ENCODE measurements at places on chromosomes 1 and 21. TPM values are rescaled to one million over a fixed set of nuclear protein-coding genes. Genes with fewer than 3 reads are reported as not detected.

The GUK1 gene
- 370 TPM for polyA plus RNA-seq

The NIBAN1 gene
- 21.4 TPM for polyA plus RNA-seq

The CD1D gene
- 15.0 TPM for polyA plus RNA-seq

The LHX8 gene
- 0.02 TPM for polyA plus RNA-seq

The NBPF1 gene
- polyA plus RNA-seq, result 5.1 TPM

The TMEM54 gene
- 12.9 TPM for polyA plus RNA-seq

The PTCH2 gene
- polyA plus RNA-seq, result 0.91 TPM

The TINAGL1 gene
- 26.7 TPM for polyA plus RNA-seq

The SLC25A44 gene
- polyA plus RNA-seq, result 10.7 TPM

The SFN gene
- 191 TPM for polyA plus RNA-seq

The SLC25A34 gene
- 2.4 TPM for polyA plus RNA-seq

The LCE1F gene
- polyA plus RNA-seq, result 0.46 TPM

The PRRX1 gene
- 18.3 TPM for polyA plus RNA-seq

The NBPF6 gene
- 0.07 TPM for polyA plus RNA-seq

The TCEA3 gene
- 5.5 TPM for polyA plus RNA-seq

- no peak for DNase-seq
These were observed 46.4 kb downstream of the BEND5 start for GRCh38 chr1:48730164-48730910.

- no peak for DNase-seq
These were observed 203.1 kb downstream of the NFIA start for GRCh38 chr1:61285371-61285885.

GRCh38 chr1:29679828-29680558, 443.7 kb downstream of the PTPRU start:
- DNase-seq, result no peak

GRCh38 chr1:155043301-155043702, 7.8 kb upstream of the ADAM15 start:
- DNase-seq, result no peak

DNA sequence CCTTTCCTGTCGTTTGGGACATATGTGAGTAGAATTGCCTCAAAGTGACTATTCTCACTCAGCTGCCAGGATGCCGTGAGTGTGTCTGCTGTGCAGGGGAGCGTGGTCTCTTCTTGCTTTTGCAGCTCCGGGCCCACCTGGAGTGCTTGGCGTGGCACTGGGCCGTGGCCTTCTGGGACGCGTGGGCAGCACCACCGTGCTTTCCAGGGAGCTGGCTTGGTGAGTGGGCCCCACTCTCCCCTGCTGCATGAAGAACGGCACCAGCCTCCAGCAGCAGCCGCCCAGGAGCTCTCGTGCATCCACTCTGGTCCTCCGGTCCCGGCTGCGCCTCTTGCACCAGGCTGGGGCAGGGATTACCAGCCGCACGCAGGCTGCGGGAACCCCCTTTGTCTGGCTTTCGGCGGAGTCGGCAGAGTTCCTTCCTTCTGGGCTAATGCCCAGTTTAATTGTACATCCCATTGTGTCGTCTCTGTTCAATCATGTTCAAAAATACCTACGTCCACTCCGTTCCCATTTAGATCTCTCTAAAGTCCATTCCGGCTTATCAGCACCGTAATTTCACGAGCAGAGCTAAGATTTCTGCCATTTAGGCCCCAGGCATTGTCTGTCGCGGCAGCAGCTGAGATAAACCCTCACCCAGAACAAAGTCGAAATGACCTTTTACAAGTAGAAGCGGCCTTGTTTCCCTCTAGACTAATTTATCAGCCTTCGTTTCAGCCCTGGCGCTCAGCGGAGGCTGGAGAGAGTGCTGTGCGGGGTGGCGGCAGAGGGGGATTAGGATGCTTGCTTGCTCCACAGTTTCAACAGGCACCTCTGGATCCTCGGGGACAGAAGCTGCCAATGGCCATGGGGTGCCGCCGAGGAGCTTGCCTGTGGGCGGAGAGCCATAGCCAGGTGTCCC, 129.6 kb downstream of the PRDM16 start:
- DNase-seq, result no peak

GRCh38 chr1:77706321-77706720, 23.9 kb upstream of the ZZZ3 start:
- DNase-seq, result no peak

GRCh38 chr1:235131961-235132360, 3.3 kb upstream of the TOMM20 start:
- DNase-seq, result no peak

GRCh38 chr1:155069551-155070157, 6.1 kb downstream of the EFNA4 start:
- DNase-seq, result no peak

GRCh38 chr1:53324321-53324720, 3.5 kb downstream of the LRP8 start:
- DNase-seq, result no peak

GRCh38 chr1:100760511-100760910, 41.0 kb downstream of the VCAM1 start:
- no peak for DNase-seq

DNA sequence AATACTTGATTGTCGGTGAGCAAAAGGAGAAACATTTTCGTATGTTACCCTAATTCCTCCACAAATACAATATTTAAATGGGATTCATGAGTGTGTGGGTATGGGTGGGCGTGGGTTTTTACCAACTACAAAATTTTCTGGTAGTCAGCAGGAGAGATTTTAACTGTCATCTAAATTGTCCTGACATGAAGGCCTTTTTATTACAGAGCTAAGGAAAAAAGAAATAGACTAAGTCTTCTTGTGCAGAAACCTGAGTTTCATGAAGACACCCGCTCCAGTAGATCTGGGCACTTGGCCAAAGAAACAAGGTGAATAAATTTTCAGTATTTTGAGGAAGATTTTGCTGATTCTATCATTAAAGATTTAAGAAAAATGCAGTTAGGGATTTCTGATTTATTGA, 752 bp downstream of the RGS18 start:
- no peak for DNase-seq

- peak; percentile 26 for DNase-seq
These were observed 667 bp downstream of the TMEM50B start for GRCh38 chr21:33478935-33479678.

GRCh38 chr1:157403608-157404007, 148.7 kb downstream of the FCRL5 start:
- no peak for DNase-seq

DNA sequence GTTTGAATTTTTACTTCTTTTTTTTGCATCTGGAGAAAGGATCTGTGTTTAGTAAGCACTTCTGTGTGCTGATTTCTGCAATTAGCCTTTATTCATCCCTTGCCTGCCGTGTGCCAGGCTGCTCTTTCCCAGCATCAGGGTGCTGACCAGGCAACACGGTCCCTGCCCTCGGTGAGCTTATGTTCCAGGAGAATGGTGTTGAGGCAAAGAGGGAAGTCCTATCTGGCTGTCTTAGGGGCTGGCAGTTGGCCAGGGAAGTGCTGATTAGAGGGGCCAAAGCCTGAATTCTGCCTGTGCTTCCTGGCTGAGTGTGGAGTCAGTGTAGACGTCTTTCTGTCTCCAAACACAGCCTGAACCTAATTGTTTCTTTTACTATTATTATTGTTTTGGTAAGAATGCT, 187.1 kb downstream of the CAMTA1 start:
- DNase-seq, result no peak

DNA sequence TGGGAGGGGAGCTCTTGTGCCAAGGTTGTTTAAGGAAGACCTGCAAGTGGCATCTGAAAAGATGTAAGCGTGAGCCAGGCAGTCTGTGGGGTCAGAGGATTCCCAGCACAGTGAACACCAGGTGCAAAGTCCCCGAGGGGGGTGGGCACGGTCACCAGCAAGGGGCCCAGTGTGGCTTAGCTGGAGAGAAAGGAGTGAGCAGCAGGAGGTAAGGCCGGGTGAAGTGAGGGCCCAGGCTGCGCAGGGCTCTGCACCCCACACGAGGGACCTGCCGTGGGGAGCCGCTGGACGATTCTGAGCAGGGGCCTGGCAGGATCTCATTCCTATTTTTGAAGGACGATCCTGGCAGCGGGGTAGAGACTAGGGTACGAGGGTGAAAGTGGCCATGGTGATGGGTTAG, 4.1 kb downstream of the DDOST start:
- no peak for DNase-seq

DNA sequence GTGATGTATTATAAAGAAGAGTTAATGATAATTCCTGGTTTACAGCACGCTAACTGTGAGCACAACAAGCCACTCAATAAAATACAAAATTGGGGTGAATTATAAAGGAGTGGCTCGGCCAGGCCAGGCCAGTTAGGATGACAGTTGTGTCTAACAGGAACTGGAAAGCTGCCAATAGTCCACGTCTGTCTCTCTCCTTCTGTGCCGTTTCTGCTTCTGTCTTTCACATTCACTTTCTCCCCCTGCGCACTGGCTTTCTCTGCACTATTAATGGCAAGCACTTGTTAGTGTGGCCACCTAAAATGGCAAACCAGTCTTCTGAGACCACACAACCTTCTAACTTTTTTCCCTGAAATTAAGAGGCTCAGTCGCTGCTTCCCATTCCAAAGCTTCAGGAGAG, 394.3 kb downstream of the NTNG1 start:
- no peak for DNase-seq

DNA sequence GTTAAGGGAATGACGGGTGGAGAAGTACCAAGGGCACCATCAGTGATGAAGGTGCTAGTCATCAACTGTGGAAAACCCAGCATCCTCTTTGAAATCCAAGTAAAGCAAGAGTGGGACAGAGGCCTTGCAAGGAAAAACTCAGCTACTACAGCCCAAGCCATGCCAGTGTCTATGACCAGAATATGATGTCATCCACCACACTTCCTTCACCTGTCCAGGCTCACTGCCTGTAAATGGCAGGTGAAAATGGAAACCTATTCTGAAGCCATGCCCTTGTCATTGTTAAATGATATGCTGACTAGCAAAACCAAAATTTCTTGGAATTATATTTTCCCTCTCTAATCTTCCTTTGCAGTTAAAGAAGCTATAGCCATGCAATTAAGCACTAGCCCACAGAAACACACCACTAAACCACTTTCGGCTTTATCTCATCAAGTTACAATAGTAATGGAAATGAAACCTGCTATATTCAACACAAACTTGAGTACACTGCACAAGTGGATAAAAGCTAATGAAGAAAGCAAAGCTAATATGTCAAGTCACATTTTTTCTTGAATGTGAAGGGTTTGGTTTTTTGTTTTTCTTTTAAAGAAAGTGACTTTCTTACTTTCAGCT, 96.3 kb upstream of the RALGPS2 start:
- no peak for DNase-seq

GRCh38 chr21:37153935-37154350, 80.9 kb downstream of the TTC3 start:
- no peak for DNase-seq

DNA sequence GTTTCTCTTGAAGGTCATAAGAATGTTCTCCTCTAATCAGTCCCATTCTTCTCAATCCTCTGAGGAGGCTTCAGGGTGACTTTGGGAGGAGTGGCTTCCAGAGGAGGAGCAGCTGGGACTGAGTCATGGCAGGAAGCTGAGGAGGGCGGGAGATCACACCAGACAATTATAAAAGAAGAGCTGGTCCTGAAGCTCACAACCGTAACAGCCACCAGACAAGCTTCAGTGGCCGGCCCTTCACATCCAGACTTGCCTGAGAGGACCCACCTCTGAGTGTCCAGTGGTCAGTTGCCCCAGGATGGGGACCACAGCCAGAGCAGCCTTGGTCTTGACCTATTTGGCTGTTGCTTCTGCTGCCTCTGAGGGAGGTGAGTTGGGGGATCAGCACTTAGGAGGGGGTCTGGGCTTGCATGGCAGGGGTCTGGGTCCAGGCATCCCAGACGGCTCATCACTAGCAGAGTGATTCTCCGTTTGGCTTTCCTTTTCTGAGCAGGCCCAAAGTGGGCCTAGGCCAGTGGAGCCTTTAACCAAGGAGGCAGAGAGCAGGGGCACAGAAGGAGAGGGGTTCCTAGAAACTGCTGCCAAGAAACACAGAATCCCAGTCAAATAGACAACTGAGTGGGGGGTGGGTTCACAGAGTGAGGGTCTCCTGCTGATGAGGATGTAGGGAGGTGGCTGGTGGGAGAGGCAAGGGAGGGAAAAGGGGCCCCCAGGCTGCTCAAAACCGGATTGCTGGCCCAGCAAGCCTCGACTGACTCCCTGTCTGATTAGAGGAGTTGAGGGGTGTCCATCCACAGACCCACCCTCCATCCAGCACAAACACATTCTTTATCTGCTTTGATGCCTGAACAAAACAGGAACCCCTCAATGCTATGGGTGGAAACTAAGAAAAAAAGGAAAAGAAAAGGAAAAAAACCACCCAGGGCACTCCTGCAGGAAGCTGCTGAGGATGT, at the start of gene ECM1:
Gene ECM1, plus strand, starts transcription at position 198 of the 953 bp plus-strand sequence. Its CDS starts 101 bp downstream, at position 299.
- DNase-seq, result no peak

DNA sequence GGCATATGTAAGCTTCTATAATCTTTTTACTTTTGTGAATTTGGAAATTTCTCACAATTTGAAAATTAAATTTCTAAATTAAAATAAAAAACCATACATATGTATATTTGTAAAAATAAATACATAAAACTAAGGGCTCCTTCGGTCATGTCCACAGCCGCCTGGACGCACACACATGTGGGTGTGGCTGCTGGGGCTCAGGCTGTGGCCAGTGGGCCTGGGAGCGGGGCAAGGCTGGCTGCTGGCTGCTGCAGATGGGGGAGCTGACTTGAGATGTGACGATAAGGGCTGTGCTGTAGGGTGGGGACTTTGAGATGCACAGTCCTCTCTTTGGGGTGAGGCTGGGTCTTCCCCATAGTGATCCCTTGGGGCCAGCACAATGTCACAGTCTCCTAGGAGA, 4.8 kb downstream of the RER1 start:
- DNase-seq, result no peak

DNA sequence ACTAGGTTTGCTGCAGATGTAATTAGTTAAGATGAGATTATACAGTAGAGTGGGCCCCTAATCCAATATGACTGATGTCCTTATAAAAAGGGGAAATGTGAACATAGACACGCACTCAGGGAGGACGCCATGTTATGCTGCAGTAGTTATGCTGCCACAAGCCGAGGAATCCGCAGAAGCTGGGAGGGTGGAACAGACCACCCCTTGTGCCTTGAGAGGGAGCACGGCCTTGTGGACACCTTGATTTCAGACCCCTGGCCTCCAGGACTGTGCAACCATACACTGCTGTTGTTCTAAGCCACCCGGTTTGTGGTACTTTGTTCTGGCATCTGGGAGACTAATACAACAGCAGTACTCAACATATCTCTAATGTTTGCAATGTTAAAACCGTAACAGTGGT, 57.9 kb upstream of the HIVEP3 start:
- DNase-seq, result no peak

DNA sequence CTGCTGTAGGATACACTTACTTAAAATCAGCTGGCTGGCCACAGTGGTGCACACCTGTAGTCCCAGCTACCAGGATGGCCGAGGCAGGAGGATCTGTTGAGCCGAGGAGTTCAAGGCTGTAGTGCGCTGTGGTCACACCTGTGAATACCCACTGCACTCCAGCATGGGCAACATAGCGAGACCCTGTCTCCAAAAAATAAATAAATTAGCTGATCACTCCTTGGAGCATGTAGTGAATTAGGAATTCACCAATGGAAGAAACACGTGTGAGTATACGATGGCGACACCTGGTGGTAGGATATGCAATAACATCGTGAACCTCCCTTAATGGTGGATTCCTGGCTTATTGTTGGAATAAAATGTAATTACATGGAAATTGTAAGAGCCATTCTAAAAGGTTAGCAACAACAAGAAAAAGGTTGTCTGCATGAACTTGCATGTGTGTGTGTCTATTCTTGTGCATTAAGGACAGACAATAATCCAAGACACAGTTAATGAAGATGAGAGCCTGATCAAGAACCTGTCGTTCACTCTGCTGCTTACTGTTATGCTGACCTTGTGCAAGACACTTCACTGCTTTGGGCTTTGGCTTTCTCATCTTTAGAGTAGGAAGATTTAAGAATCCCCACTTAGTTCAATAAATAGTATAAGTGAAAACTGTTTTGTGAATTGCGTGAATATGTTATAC, 38.6 kb upstream of the COX20 start:
- peak; percentile 35 for DNase-seq

GRCh38 chr1:108565512-108565911, 5.6 kb downstream of the EEIG2 start:
- DNase-seq, result no peak
